Calu3 (cell line): ENCODE measurements at places on chromosomes 5 and 9.

GRCh38 chr5:74064225-74064624 lies 438.2 kb downstream of the ARHGEF28 start:
- DNase-seq, result no peak
- H3K4me3 ChIP-seq, result no peak overlapping the region
- no peaks in the 10 kb centered on the region for H3K27me3 ChIP-seq
- H3K4me1 ChIP-seq, result peaks cover 38% of the 10 kb centered on the region

DNA sequence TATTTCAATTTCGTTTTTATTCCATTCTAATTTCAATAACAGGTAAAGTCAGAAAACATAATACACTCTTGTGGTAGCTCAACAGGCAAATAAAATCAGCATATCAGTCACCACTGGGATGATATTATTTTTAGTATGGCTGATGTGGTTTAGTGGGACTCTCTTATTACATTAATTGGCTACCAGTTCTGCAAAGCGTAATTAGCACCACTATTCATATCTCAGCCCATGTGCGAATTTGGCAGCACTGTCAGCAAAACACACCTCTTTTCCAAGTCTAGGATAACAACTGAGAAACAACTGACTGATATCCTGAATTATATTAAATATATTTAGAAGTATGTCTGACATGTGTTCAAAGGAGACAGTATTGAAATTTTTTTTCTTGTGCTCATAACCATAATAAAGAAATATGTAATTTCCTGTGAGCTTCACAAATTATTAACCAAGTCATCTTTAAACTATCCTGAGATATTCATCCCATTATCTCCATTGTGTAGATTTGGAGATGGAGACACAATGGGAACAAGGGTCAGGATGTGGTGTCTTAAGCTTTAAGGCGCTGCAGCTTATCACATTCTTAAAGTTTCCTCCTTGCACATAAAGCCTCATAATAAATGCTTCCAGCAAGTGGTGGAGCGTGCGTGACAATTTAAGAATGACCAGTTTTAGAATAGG lies 212.4 kb downstream of the TLE1 start:
- no peaks in the 10 kb centered on the region for H3K36me3 ChIP-seq
- H3K27me3 ChIP-seq, result no peaks in the 10 kb centered on the region
- H3K4me3 ChIP-seq, result no peak overlapping the region
- DNase-seq, result no peak

GRCh38 chr9:15433661-15434060 lies 11.0 kb downstream of the SNAPC3 start:
- no peak overlapping the region for H3K27ac ChIP-seq
- peaks cover 10% of the 10 kb centered on the region for H3K36me3 ChIP-seq
- H3K4me3 ChIP-seq, result no peak overlapping the region
- no peak for DNase-seq

GRCh38 chr5:65508978-65509377 lies 27.3 kb upstream of the ADAMTS6 start:
- no peak overlapping the region for H3K4me3 ChIP-seq
- no peak overlapping the region for H3K27ac ChIP-seq
- no peak for DNase-seq
- no peaks in the 10 kb centered on the region for H3K36me3 ChIP-seq

DNA sequence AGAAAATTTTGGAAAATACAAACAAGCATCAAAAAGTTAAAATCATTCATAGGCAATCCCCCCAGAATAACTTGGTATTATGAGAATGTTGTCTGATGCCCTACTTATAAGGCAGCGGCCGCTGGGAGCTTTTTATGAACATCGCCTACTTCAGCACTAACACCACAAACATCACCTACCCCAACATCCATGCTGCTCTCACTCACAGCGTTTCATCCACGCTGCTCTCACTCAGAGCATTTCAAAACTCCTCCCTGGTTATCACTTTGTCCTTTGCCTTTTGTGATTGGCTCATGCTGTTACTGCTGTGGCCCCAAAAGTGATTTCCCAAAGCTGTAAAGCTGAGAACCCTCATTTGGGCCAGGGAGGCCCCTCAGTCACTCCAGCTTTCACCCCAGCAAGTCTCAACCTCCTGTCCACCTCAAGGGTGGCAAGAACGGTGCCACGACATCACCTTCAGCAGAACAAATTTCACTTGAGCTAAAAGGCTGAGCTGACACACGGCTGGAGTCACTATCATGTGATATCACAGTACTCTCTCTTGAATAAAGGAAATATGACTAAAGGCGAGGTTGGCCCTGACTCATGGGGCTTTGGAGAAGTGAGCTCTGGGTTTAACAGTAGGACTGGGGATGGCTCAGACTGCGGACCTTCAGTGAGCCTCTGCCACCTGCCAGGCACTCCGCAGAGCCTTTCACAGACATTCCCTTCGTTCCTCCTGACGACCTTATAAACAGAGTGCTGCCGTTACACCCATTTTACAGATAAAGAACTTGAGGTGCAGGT lies 25.2 kb downstream of the SHC3 start:
- DNase-seq, result no peak
- H3K27me3 ChIP-seq, result no peaks in the 10 kb centered on the region
- peak overlapping the region; percentile 91 for H3K27ac ChIP-seq
- H3K36me3 ChIP-seq, result no peaks in the 10 kb centered on the region
- H3K4me3 ChIP-seq, result peak overlapping the region; percentile 17

DNA sequence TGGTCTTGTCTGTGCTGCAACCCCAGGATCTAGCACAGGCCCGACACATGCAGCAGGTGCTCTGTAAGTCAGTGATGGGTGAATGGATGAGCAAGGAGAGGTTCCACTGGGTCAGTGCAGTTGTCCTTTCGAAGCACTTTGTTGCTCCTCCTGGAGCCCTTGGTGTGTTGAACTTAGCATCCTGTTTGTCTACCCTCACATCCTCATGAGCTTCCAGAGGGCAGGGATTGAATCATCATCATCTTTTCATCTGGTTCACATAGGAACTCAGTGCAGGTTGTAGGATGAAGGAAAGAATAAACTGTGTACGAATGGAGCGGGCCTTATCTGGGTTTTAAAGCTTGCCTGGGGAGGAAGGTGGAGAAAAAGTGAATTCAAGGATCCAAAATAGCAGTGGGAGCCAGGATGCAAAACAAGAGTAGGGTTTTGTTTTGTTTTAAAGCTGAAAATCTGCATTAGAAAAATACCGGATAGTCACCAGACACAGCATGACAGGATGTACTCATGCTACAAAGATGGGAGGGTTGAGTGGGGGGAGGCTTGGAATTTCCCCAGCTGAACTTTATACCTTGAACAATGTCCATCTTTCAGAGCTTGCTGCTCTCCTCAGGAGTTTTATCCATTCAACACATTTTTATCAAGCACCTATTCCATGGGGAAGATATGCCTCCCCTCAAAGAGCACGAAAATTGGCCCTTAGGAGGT lies 55.8 kb downstream of the PTTG1 start:
- peak overlapping the region; percentile 25 for H3K4me3 ChIP-seq
- H3K27ac ChIP-seq, result no peak overlapping the region
- H3K27me3 ChIP-seq, result no peaks in the 10 kb centered on the region
- peaks cover 86% of the 10 kb centered on the region for H3K4me1 ChIP-seq
